ENCODE measurements at places on chromosomes 5 and 9.

DNA sequence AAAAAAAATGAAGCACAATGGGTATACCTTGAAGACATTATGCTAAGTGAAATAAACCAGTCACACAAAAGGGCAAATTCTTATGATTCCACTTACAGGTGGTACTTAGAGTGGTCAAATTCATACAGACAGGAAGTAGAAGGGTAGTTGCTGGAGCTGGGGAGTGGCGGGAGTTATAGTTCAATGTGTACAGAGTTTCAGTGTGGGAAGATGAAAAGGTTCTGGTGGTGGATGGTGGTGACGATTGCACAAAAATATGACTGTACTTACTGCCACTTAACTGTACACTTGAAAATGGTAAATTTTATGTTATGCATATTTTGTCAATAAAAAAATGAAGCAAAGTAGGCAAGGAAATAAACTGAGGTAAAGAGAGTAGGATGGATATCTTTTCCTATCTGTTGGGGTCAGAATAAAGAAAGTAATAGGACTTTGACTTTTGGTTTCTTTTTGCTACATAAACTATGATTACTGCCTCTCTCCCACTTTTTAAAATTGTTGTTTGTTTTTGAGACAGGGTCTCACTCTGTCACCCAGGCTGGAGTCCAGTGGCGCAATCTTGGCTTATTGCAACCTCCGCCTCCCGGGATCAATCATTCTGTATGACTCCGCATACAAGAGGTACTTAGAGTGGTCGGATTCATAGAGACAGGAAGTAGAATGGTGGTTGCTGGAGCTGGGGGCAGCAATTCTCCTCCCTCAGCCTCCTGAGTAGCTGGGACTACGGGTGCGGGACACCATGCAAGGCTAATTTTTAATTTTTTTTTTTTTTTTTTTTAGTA lies 4.0 kb upstream of the PSAT1 start:
- DNase-seq: no peak

DNA sequence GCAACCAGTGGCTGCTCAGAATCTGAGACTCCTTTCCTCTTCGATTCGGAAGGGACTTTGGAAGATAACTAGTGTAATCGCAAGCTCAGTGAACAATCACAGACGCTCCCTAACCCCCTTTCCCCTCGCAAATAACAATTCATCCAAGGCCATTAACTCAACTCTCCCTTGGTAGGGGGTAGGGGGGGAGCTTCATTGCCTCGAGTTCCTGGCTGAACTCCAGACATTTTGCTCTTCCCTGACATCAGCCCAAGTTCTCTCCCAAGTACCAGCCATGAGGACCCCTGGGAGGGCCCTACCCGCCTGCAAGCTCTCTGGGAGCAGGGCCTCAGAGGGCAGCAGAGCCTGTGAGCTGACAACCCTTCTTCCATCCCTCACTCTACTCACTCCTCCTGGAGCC lies 8.4 kb downstream of the FAM163B start:
- no peak for DNase-seq

DNA sequence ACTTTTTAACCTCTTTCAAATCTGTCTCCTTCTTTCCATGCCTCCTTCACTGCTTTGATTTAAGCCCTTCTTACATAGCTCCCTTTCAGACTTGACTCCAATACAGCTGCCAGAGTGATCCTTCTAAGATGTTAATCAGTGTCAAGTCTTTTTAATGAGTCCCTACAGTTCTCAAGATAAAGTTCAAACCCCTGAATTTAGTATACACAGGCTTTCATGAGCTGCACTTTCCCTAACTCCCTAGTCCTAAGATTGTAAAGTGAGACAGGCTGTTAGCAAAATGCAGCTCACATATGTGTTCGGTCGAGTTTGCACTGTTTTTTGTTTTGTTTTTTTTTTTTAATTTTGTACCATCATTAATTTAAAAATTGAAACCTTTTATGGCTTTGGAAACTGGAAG lies 190.4 kb upstream of the VCAN start:
- no peak for DNase-seq

DNA sequence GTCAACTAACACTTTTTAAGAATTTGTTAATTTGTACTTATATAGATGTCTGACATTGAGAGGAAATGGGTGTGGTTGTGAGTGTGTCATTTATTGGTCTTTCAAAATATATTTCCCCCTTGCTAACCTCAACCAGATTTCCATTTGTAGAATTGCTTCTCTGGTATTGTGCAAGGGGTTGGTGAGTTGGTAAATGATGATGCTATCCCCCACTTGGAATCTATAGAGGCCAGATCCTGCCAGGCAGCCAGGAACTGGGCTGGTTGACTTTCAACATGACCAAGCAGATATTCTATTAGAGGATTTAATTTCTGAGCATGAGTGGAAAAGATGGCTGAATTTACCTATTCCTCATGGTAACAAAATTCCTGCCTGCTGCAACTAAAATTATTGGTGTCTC lies 306.6 kb upstream of the KIF2A start:
- peak; percentile 38 for DNase-seq

GRCh38 chr9:113996531-113997001 lies 81.5 kb downstream of the AMBP start:
- no peak for DNase-seq

GRCh38 chr5:33312571-33313549 lies 127.9 kb upstream of the TARS1 start:
- peak; percentile 87 for DNase-seq

DNA sequence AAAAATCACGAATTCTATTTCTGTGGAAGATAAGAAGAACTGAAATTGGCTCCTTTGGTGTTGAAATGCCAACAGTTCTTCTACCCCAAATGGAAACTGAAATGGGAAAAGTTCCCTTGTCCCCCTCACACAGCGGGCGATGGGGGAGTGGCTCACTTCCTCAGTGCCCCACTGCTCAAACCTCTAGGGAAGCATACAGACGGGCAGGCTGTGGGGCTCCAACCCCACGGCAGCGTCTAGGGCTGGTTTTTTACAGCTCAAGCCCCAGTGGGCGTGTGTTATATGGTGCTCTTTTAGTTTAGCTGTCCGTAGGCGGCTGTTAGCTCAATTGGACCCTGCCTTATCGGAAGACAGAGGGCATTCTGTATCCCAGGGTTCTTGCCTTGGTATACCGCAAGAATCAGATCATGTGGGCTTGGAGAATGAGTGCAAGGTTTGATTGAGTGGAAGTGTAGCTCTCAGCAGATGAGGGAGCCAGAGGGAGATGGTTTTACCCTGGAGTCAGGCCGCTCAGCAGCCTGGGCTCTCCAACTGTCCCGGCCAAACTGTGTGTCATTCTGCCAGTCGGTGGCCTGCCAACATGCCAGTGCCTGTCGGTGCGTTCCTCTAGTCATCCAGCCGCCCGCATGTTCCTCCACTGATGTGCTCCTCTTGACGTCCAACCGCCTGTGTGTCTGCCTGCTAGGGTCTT lies 166.3 kb upstream of the ZNF608 start:
- DNase-seq: no peak

GRCh38 chr9:125887172-125887571 lies 140.0 kb downstream of the PBX3 start:
- peak; percentile 70 for DNase-seq

- peak; percentile 95 for DNase-seq
Measured at GRCh38 chr5:9924614-9925013, 294.5 kb upstream of the TAS2R1 start.

DNA sequence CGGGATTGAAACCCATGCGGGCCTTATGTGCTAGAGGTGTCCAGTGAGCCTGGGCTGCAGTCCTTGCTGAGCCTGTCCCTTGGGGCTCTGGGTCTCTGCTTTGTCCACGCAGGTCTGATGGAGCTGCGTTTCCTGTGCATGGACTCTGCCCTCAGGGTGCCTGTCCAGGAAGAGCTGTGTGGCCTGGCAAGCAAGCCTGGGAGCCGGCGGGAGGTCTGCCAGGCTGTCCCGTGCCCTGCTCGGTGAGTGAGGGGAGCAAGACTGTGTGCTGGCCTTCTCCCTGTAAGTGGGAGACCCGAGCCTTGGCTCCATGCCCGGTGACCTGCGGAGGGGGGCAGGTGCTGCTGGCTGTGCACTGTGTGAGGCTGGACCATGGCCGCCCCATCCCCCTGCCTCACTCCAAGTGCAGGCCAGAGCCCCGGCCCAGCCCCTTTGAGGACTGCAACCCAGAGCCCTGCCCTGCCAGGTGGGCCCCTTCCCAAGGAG lies 11.2 kb upstream of the CACFD1 start:
- DNase-seq: no peak

DNA sequence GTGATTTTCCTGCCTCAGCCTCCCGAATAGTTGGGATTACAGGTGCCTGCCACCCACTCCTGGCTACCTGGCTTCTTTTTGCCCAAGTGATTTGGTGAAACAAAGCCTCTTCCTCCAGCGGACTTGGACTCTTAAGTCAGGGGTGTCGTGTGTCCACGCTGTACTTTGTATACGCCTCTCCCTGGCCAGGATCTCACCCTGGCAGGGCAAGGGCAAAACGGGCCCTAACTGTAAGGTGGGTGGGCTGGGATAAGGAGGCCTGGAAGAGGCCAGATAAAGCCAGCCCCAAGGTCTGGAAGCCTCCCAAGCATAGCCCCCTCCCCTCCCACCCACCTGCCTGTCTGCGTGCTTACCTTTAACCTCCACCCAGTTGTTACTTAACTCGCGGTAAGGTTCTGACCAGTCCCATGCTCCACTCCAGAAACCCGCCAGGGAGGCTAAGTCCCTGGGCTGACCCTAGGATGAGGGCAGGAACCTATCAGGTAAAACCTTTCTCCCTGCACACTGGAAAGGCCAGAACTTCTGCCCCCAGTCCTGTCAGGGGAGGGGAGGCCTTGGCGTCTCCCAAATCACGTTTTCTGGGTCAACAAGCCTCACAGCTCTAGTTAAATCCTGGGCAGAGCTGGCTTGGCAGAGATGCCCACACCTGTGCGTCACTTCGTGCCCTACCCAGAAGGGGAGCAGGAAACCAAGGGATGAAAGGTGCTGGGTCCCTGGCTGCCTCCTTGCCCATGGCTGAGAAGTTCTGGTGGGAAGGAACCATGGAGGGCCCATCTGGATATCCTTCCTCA lies 8.4 kb downstream of the CDK9 start:
- no peak for DNase-seq

- peak; percentile 51 for DNase-seq
Measured at GRCh38 chr5:79020861-79021561, 35.9 kb upstream of the ARSB start.

- DNase-seq: no peak
Measured at GRCh38 chr5:128632264-128632663, 94.2 kb upstream of the FBN2 start.

GRCh38 chr5:81235287-81236072 lies 2.4 kb downstream of the CKMT2 start:
- no peak for DNase-seq

DNA sequence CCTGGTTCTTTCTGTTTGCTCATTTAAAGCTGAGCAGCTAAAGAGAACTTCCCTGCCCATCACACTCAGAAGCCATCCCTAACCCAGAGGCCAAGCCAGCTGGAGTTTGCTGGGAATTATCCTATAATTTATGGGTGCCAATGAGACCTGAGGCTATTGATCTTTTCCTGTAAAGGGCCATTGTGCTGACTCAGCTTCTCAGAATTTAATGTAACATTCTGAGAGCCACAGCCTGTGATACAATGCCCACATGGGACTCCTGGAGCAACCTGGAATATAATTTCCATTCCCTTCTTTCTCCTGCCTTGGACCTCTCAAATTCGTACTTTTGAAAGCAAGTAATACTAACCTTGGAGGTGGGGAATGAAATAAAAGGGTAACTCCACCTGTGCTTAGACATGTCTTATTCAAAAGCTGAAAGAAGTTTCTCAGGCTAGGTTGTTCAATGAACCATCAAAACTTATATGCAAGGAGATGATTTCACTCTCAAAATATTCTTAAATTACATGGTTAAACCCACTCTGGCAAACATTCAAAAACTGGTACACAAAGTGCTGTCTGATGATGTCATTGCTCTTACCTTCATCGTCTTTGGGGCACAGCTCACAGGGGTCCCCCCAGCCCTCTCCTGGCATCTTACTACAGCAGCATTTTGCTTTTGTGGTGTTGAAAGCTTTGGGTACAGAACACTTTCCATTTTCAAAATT lies 206.7 kb downstream of the SLC12A2 start:
- no peak for DNase-seq

DNA sequence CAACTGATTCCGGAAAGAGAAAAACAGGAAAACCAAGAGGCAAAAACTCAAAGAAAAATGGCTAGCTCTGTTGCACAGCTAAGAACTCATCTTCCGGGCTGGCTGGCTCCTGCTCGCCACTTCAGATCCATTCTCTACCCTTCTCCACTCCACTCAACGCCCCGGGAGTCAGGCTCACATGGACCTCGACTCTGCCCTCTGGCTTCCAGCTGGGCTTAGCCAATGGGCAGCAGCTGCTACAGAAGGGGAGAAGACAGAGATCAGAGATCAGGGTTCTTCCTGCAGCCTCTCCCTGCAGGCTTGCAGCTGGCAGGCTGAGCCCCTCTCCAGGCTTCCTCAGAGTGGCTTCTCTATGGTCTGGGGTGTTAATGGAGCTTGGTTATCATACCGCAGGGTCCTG lies 187.5 kb downstream of the MED10 start:
- DNase-seq: no peak

DNA sequence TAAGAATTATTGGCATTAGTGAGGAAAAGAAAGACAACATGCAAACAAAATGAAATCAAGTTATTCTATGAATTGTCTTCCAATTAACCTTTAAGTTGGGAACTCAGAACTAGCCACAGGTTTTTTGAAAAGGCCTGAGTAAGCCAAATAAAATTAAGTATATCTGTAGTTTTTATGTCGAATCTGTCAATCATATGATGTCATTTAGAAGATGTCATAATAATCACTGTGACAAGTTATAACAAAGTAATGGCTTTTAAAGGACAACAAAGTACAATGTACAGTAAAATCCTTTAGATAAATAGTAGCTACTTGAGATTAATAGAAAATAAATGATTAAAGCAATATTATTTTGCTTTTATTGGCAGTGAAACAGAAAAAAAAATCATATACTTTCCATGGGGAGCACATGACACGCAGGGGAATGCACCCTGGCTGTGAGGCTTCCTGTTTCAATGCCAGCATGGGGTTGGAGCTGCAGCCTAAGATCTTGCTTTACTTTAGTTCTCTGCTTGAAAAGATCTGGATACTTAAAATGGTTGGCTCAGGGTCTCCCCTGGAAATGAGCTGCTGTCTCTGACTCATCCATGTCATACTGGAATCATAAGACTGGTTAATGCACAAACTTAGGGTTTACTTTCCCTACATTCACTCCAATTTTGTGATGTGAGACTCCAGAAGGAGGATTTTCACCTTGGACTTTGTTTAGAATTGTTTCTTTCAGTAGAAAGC lies 284.3 kb downstream of the TAF11L14 start:
- no peak for DNase-seq

Measured in fibroblast of gingiva (primary cell).